ENCODE measurements at places on chromosomes 16 and 17.

- no peak for DNase-seq
Observed at GRCh38 chr16:28106467-28107215, 43.1 kb upstream of the GSG1L start.

GRCh38 chr17:28252436-28252835 lies 66.6 kb upstream of the TMEM97 start:
- no peak for DNase-seq

DNA sequence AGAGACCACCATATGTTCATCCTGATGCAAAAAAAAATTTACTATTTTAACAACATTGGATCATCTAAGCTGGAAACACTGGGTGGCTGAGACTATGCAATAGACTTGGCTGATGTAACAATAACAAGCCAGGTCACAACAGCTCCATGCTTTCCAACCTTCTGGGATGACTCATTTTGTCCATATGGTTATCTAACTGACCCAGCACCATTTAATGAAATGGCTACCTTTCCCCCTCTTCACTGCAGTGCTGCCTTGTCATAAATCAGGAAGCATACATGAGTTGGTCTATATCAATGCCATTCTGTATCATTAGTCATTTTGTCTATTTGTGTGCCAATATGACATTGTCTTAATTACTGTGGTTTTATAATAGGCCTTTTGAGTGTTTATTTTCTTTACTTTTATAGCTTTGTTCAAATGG lies 217.6 kb upstream of the KCNJ16 start:
- DNase-seq, result no peak

GRCh38 chr17:48626245-48627117 lies at the start of gene HOXB9:
Gene HOXB9, minus strand, starts transcription at chr17:48626358. Its CDS starts 89 bp downstream, at chr17:48626269.
- DNase-seq, result no peak

GRCh38 chr17:80248894-80249710 lies 11.6 kb upstream of the RNF213 start:
- DNase-seq, result no peak

DNA sequence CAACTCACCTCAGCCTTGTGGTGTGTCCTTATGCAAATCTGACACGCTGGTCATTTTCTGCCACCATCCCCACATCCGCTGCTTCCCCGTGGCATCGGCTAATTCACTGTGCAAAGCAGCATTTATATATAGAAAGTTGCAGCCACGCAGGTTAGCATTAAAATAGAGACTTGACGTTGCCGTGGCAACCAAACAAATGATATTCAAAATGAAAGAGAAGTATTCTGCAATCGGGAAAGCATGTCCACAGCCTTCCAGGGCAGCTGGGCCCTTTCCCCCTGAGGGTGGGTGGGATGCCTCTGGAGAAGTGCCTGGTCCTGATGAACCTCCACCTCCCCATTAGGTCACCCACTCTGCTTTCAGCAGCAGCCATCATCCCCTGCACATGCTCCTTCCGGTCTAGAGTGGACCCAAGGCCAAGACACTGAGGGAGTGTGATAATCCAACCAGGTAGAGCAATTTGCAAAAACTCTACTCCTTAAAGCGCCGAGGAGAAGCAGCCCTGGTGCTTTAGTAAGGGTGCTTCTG lies 138.7 kb downstream of the GAS7 start:
- DNase-seq, result no peak

DNA sequence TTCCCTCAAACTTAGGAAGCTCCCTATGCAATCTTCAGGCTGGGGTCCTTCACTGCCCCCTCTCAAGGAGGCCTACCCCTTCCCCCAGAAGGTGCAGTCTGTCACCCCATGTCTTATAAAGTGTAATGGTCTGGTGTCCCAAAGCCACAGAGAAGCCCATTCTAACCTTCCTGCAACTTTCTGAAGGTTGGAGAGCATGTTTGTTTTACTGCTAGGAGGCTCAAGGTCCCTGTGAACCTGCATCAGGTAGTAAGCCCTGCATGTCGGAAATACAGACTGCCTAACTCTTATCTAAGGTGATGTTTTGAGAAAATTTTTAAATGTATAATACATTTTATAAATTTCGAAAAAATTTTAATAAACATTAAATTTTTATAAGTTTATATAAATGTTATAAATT lies 18.3 kb downstream of the ZNF750 start:
- no peak for DNase-seq

GRCh38 chr17:74108126-74108705 lies 95.3 kb upstream of the RPL38 start:
- no peak for DNase-seq

GRCh38 chr17:37310940-37311339 lies 64.8 kb upstream of the C17orf78 start:
- no peak for DNase-seq

- DNase-seq, result no peak
Observed at GRCh38 chr17:33929181-33929724, 325.8 kb upstream of the CCL2 start.

Data from activated CD4-positive, alpha-beta T cell treated with anti-CD3 and anti-CD28 coated beads for 24 hours (primary cell).